ENCODE measurements at places on chromosomes 16 and 17. TPM values are rescaled to one million over a fixed set of nuclear protein-coding genes. Genes with fewer than 3 reads are reported as not detected.

DNA sequence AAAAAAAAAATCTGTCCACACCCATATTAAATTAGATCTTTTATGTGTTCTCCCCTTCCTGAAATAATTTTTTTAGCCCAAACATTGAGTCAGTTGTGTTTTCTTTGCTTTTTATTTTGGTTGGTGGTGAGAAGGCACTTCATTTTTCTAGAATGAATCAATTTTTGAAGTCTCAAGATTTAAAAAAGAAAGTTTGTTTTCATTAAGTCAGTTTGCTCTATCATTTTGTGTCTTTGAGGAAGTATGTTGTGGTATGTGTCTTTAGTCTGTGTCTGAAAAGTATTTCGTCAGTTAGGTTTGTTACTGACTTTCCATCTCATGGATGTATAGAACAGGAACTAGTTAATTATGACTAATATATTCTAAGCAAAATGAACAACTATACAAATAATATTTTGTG lies 3.8 kb downstream of the IGF2BP1 start:
- no peak for DNase-seq

GRCh38 chr17:30819971-30820705 lies 4.4 kb downstream of the CRLF3 start:
- DNase-seq: no peak

- DNase-seq: no peak
These were observed 5.8 kb downstream of the SLC5A2 start for GRCh38 chr16:31488468-31489297.

- DNase-seq: no peak
These were observed 114.1 kb downstream of the NOG start for GRCh38 chr17:56707312-56708219.

- DNase-seq: no peak
These were observed 405.5 kb upstream of the PSMD7 start for GRCh38 chr16:73891129-73891542.

GRCh38 chr17:7729816-7730215 lies 12.3 kb downstream of the DNAH2 start:
- no peak for DNase-seq

CCL7 gene
- not detected for total RNA-seq

TEKT3 gene
- not detected for total RNA-seq

TBC1D3E gene
- not detected for total RNA-seq

CHST5 gene
- total RNA-seq: not detected

ZNF205 gene
- total RNA-seq: 19.8 TPM
